Activated CD4-positive, alpha-beta T cell treated with anti-CD3 and anti-CD28 coated beads for 24 hours (primary cell): ENCODE measurements at places on chromosomes 7 and 10.

GRCh38 chr10:28248092-28248491, 54.8 kb downstream of the MPP7 start:
- DNase-seq = no peak

GRCh38 chr7:139566736-139567646, 43.5 kb downstream of the CLEC2L start:
- no peak for DNase-seq

GRCh38 chr7:123425246-123425645, 109.1 kb downstream of the IQUB start:
- DNase-seq = no peak

DNA sequence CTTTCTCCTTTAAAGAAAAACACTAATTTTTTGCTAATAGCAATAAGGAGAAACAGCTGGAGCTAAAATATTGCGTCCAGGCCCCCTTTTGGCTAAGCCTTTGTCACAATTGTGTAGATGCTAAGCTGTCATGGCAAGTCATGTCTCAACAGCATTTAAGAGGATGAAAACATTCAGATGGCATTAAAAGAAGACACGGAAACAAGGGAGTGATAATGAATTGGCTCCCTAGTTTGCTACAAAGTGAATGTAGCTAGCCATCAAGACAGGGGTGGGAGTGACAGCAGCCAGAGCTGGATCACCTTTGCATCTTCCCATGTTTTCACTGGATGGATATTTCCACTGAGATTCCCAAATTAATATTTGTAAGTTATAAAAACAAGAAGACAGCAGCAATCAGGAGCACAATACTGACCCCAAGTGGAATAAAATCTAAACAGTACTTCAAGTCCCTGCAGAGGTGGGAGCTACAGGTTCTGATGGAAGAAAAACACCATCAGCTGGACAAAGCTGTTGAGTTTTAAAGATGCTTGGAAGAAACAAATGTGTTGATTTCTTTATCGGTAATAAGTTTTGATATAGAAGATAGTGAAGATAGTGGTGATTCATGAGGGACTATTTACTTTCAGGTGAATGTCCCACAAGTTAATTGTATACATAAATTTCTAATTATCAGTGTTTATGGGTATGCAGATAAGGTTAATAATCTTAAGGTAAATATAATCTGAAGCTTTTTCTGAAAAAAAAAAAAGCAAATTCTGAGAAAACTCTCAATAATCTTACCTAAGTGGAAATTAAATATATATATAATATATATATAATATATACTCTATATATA, 129.4 kb downstream of the SLC16A9 start:
- DNase-seq = no peak

DNA sequence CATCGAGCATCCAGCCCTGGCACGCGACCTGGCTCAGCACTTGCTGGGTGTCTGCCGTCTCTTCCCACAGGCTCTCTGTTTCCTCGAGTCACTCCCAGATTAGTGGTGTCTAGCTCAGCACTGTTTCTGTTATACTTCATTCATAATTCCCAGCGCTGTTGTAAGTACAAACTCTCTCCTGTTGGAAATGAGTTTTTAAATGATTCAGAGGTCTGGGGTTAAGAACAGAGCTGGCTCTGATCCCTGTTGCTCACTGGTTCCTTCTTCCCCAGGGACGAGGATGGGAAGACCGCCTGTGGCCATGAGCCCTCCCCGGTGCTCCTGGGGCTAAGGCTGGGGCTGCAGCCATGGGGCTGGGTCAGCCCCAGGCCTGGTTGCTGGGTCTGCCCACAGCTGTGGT, 17.3 kb upstream of the C10orf95 start:
- no peak for DNase-seq

- DNase-seq = no peak
Measured at GRCh38 chr7:109895536-109895935, 1195.4 kb upstream of the LRRN3 start.

DNA sequence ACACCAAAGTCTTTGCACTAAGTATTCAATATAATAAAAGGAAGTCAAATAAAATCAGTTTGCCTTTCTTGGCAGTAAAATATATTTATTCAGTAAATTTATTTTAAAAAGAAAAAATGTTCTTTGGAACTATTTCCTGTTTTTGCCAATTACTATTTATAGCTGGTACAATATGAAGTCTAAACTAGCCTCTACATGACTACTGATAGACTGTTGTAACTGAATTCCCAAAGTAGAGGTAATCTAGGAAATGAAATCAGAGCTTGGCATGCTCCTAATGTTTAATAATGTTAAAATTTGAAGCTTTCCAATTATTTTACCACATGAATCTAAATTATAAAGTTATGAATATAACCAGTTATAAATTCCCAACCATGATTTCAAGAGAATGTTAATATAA, 385.5 kb downstream of the SEMA3D start:
- DNase-seq = no peak
